ENCODE measurements at places on chromosomes 1 and 21.

GRCh38 chr1:39317910-39318633, 113.6 kb downstream of the MACF1 start:
- DNase-seq, result peak; percentile 8

- no peak for DNase-seq
These were observed 81.0 kb upstream of the KCNK2 start for GRCh38 chr1:215001419-215002021.

- peak; percentile 61 for DNase-seq
These were observed 91.5 kb upstream of the ETS2 start for GRCh38 chr21:38714039-38714817.

- DNase-seq, result peak; percentile 9
These were observed 422 bp upstream of the RSBN1 start for GRCh38 chr1:113812661-113813135.

- peak; percentile 81 for DNase-seq
These were observed at the start of the genes PPCS and ZMYND12 for GRCh38 chr1:42456010-42456753. Gene PPCS, plus strand, starts transcription at chr1:42456543. Its CDS starts 23 bp downstream, at chr1:42456566. Gene ZMYND12, minus strand, starts transcription at chr1:42456022. Its CDS starts 25 bp downstream, at chr1:42455997.

All from fibroblast of upper back skin (primary cell).